ENCODE measurements at places on chromosomes 5 and 9.

DNA sequence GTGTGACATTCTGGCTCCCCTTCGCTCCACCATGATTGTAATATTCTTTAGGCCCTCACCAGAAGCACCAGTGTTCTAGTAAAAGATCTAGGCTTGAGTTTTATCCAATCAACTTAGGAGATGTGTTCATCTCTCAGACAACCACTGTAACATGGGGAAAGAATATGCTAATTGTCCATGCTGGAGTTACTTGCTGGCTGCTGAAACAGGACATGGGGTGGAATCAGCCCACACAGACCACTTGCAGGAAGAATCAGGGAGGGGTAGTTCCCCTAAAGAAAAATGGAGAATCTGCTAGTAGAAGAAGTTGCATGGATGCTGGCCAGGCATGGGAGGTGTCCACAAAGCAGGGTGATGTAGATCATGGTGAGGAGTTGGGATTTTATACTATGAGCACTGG, 86.2 kb downstream of the FEM1C start:
- DNase-seq, result no peak

- DNase-seq, result no peak
Observed at GRCh38 chr9:134937164-134937555, 19.4 kb upstream of the FCN1 start.

DNA sequence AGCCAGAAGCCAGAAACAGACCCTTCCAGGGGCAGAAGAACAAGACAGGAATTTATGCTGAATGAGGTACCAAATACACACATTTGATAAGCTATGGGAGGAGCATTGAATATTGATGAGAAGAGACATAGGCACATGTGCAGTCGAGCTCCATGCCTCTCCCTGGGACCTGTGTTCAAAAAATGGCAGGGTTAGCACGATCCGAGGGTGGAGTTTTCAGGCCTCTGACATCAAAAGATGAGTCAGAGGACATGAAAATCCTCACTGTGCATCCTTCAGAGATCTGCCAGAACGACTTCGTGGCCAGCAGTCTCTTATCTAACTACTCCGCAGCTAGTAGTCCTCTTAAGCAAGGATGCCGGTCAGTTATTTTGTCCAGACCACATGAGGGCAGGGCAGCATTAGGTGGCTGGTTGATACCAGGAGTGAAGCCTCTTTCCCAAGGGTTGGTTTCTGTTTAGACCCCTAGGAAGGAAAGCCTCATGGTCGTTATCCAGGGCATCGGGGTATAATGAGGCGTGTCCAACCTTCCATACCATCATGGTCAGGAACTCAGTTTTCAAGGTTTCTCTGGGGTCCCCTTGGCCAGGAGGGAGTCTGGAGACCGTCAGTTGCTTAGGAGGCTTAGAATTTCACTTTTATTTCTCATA, 11.6 kb upstream of the CMBL start:
- no peak for DNase-seq

- no peak for DNase-seq
Observed at GRCh38 chr5:176500511-176500910, 36.7 kb downstream of the RNF44 start.

- DNase-seq, result no peak
Observed at GRCh38 chr5:37029436-37029835, 152.9 kb downstream of the NIPBL start.

- DNase-seq, result no peak
Observed at GRCh38 chr9:130731355-130731754, 37.8 kb downstream of the EXOSC2 start.

GRCh38 chr5:142486581-142486980, 161.8 kb upstream of the SPRY4 start:
- DNase-seq, result no peak

DNA sequence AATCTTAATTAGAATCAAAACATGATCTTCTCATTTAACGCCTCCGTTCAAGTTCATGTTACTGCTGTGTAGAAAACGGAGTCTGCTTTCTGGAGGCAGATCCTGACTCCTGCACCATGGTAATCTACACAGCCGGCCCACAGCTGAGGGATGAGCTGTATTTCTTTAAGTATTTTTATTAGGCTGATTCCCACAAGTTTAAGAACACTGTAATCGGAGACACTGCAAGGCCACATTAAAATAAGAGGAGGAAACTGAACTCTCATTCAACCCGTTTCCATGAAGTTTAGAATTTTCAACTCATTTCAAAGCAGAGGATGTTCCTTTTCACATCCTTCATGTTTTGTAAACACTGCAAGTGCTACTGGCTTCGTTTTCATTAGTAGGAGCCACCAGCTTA, 372.2 kb downstream of the NFIB start:
- DNase-seq, result no peak

DNA sequence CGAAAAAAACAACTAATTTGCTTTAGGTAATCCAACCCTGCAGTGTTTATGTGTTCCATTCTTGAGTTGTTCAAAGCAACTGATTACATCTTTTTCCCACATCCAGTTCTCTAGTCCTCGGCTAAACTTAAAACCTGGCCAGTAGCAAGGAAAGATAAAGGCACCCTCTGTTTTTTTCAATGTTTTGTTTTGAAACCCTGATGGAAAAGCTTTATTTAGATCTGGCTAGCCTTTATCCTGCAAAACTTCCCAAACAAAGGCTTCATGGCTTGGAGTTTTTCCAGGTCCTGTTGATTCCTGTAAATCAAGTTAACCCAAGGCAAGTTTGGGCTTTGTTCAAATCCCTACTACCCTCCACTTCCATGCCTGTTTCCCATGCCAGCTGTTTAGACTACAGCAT, 105.1 kb downstream of the CEMIP2 start:
- DNase-seq, result no peak

DNA sequence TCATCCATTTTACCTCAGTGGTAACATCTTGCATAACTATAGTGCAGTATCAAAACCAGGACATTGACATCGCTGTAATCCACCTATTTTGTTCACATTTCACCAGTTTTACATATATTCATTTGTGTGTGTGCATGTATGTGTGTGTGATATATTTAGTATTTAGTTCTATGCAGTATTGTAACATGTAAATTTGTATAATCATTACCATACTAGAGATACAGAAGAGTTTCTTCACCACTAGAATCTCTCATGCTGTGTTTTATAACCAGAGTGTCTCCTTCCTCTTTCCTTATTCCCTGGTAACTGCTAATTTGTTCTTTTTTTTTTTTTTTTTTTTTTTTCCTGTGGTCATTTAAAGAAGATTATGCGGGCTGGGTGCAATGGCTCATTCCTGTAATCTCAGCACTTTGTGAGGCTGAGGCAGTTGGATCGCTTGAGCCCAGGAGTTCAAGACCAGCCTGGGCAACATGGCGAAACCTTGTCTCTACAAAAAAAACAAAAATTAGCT, 11.0 kb downstream of the RASA1 start:
- no peak for DNase-seq

- DNase-seq, result no peak
Observed at GRCh38 chr5:65113771-65114170, 345.0 kb downstream of the CWC27 start.

- no peak for DNase-seq
Observed at GRCh38 chr9:107242073-107243030, 40.7 kb upstream of the RAD23B start.

- DNase-seq, result no peak
Observed at GRCh38 chr9:98552331-98552730, 156.4 kb downstream of the GABBR2 start.

Data from Right ventricle myocardium superior (tissue), 1 donor.